ENCODE measurements at places on chromosomes 1 and 21.

DNA sequence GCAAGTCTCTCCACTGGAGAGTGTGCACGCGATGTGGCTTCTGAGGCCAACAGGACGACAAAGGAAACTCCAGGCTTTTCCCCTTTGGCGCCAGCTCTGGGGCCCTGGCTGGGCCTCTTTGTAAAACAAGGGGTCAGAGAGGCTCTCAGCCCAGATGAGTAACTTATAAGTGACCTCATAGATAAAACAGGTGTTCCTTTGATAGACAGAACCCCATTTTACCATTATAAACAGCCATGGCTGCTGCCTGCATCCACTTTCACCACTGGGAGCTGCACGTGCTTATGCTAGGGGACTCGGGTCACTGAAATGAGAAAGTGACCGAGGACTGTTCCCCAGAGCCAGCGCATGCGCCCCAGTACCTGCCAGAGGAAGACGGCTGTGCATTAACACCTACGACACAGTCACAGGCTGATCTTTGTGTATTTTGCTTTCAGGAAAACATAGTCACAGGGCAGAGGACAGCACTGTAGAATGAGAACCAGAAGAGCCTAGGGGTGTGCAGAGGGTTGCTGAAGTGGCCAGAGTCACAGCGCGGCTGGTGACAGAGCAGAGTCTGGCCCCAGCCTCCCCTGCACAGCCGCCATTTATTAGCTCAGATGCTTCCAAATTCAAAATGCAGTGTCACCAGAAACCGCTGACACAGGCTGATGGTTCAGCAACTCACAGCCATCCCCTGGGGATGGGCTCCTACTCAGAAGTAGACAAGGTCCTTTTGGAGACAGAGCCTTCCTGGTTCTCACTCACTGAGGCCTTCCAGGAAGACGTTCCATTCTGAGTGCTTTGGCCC, 12.7 kb downstream of the RNF207 start:
- DNase-seq, result no peak

- no peak for DNase-seq
These were observed 11.5 kb upstream of the PSRC1 start for GRCh38 chr1:109294481-109294880.

- DNase-seq, result no peak
These were observed 1.2 kb upstream of the SRSF11 start for GRCh38 chr1:70220015-70220414.

DNA sequence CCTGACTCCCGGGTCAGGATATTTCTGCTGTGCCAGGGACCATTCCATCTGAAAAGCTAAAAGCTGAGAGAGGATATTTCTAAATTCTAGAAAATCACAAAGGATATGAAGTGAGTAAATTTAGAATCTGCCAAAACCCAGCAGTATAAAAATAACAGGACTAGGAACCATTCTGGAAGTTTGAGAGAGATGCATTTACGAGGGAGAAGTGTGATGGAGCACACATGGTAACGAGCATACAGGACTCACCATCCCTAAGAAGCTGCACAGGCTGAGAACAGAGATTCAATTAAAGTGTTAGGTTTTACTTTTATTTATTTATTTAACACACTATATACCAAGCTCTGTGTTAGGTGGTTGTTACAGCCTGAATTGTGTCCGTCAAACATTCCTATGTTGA, 116.3 kb downstream of the GLUL start:
- DNase-seq, result no peak
